Central memory CD4-positive, alpha-beta T cell (primary cell): ENCODE measurements at places on chromosomes 5 and 9.
A peak's percentile ranks its signal among the peaks of the same experiment; 100 is the strongest.

DNA sequence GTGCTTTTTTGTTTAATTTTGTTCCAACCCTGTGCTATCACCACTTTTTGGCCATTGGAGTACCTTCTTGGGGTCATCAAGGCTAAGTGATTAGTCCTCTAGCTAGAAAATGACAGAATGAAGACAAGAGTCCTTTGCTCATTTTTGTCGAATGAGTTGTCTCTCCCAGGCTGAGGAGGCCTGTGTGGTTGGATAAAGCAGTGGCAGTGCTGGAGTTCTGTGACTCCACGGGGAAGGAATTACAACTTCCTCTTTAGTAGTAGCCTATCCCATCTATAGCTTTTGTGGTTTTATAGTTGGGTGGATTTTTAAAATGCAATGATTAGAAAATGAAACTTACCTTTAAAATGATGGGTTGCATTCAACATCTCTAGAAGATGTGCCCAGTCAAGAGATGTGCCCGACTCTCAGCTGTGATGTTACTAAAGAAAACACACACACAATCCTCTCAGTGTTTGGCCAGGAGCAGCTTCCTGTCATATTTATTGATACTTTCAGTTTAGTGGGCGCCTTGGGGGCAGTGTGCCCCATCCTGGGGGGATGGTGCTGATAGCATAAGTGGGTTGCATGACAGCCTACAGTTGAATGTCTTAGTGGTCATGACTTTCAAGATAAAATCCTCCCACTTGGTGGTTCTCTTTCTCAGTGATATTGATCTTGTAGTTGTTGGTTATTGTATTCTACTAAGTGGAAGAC lies 11.9 kb downstream of the OTULINL start:
- DNase-seq: peak; percentile 24

GRCh38 chr9:27112235-27112634 lies 3.2 kb downstream of the TEK start:
- DNase-seq: no peak

GRCh38 chr5:151094852-151095245 lies 14.0 kb upstream of the TNIP1 start:
- no peak for DNase-seq

- no peak for DNase-seq
Observed at GRCh38 chr9:21656776-21657674, 145.4 kb upstream of the MTAP start.

DNA sequence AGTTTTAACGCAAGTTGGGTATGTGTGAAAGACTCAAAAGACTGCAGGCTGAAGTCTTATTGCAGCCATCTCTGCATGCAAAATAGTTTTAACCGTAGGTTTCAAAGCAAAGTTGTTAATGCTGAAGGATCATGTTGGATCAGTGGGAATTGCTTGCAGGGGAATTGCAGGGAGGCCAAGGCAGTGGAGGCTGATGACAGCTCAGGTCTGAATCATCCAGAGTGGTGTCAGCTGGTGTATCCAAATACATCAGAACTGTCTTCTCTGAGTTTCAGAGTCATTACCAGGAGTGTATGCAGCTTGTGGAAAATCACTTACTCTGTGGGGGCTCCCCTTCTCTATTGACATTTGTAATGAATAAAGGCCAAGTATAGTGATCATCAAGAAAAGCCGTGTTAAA lies 435.7 kb downstream of the SH3GL2 start:
- DNase-seq: no peak

- DNase-seq: no peak
Observed at GRCh38 chr9:34556949-34557348, 32.6 kb downstream of the CNTFR start.

GRCh38 chr5:96752341-96753016 lies 55.3 kb downstream of the ERAP1 start:
- peak; percentile 53 for DNase-seq

DNA sequence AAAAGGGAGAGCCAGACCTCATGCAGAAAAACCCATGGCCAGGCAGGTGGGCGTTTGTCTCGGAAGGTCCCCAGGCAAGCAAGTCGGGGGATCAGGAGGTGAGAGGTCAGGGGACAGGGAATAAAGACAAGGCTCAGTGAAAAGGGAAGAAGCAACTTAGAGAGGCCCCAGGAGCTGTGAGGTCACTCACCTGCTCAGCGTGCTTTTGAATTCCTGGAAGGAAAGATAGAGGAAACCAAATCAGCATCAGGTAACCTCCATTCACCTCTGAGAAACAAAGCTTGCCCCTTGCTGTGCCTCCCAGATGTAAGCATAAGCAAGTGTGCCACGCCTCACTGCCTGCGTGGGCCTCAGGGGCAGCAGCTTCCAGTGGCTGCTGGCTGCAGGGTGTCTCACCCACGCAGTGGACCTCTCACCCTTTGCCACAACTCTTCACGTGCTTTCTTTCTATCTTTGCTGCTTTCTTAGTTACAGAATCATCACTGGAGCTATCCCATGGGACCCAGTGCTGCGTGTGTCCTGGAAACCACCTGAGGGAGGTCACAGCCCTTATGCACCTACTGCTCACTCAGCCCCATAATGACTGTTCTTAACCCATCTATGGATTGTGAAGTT lies 6.0 kb downstream of the TRIM7 start:
- DNase-seq: no peak

DNA sequence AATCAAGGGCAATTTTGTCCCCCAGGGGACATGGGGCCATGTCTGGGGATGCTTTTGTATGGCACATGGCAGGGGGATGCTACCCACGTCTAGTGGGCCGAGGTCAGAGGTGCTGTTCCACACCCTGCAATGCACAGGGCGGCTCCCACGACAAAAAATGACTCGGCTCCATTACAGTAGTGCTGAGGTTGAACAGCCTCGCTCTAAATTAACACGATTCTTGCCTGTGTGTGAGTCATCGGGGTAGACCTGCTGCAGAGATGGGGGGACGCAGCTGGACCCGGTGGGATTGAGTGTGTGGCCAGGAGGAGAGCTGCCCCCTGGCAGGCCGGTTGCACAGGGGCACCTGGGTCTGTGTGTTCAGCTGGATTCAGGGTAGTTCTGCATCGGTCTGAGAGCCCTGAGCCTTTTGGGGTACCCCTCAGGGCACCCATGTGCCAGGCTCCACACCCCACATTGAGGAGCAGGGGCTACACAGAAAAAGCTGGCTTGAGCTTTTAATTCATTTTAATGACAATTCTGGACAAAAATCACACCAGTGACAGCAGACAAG lies 20.0 kb upstream of the COL5A1 start:
- DNase-seq: no peak

- DNase-seq: no peak
Observed at GRCh38 chr9:122218935-122219855, 9.6 kb downstream of the LHX6 start.

DNA sequence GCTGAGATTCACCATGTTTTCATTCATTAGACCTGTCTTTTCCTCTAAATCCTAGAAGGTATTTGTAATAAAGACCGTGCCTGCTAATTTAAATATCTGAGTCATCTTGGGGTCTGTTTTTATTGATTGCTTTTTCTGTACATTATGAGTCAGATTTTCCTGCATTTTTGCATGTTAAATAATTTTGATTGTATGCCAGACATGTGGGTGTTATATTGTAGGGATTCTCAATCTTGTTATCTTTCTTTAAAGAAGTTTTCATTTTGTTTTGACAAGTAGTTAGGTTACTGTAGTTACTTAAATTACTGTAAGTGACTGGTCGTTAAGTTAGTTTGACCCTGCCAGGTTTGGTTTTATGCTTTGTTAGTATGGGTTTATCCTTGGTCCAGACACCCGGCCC lies 35.1 kb downstream of the EXOSC2 start:
- DNase-seq: no peak

GRCh38 chr9:12699529-12699928 lies 6.3 kb downstream of the TYRP1 start:
- no peak for DNase-seq

GRCh38 chr9:98517761-98518160 lies 191.0 kb downstream of the GABBR2 start:
- no peak for DNase-seq

DNA sequence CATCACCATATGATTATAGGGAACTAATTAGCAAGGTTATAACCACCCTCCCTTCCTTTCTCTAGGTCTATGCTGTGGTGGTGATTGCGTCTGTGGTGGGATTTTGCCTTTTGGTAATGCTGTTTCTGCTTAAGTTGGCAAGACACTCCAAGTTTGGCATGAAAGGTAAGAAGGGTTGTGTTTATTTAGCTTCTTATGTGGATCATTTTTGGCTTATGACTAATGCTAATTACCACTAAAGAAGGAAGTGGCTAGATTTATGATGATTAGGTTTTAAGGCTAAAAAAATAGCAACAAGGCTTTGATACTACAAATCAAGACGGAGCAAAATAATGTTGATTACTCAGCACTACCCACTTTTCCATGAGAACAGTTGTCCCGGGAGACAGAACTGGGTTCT lies 82.4 kb downstream of the NTRK2 start:
- peak; percentile 26 for DNase-seq

DNA sequence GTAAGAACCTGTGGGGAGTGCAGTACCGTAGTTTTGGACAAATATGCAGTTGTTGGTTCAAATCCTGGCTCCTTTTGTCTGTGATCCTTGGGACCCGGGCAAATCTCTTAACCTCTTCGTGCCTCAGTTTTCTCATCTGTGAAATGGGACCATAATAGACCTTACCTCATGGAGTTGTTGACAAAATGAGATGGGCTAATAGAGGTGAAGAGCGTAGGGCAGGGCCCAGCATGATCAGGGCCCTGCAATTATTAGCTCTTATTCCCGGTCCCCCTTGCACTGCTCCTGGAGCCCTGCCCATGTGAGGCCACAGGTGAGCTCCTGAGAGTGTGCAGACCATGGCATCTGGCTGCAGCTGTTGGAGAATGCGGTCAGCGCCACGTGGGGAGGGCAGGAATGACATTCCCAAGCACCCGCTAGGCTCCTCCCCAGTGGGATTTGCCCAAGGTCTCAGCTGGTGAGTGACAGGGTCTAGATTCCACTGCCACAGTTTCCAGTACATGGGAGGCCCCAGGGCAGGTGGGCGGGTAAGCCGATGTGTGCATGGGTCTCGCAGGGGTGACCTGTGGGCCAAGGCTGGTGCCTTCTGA lies 41.0 kb downstream of the NEK6 start:
- DNase-seq: no peak

DNA sequence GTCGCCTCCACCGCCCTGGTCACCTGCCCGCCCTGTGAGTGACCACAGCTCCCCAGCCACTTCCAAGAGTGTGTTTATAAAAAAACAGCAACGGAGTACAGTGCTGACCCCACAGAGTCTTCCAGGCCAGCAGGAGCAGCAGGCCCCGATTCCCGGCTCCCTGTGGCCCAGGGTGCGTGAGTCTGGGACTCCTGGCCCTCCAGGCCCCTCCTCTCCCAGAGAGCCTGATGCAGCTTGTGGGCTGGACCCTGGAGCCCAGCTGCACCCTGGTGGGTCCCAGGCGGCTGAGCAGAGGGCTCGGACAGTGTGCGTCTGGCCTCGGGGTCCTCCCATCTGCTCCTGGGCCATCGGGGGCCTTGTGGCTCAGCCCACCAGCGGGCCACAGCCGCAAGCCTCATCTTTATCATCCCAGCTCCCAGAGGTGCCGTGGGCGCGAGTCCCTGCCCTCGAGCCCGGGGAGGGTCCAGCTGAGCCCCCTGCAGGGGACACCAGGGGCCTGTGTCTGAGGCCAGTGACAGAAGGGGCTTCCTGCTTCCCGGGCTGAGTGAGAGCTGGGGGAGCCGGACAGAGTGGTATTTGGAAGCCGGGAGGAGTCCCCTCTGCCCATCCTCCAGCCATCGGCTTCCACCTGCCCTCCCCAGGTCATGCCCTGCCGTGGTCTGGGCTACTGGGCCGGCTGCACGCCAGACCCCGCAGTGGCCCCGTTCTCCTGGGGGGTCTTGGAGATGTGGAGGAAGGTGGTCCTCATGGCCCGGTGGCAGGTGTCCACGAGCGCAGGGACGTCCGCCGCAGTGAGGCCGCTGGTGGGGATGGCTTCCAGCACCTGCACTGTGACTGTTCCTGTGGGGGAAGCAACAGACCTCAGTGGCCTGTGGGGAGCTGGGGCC lies 10.6 kb downstream of the EGFL7 start:
- no peak for DNase-seq

- no peak for DNase-seq
Observed at GRCh38 chr9:81693671-81694378, 4.5 kb upstream of the TLE1 start.

DNA sequence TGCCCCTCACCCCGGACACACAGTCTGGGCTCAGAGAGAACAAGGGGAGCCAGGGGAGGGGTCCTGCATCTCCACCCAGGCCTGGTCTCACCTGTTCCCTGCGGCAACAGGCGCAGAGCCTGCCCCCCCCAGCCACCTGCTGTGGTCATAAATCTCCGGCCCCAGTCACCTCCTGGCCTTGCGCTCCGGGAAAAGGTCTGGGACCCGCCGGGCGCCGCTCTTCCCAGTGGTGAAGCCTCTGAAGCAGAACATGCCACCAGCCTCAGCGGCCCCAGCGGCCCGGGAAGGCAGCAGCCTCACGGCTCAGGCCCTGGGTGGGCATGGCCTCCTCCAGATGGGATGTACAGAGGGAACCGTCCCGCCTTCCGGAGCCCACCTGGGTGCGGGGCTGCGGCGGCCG lies 20.6 kb downstream of the NOTCH1 start:
- no peak for DNase-seq

- DNase-seq: no peak
Observed at GRCh38 chr9:112411626-112412027, 31.7 kb downstream of the HSDL2 start.

DNA sequence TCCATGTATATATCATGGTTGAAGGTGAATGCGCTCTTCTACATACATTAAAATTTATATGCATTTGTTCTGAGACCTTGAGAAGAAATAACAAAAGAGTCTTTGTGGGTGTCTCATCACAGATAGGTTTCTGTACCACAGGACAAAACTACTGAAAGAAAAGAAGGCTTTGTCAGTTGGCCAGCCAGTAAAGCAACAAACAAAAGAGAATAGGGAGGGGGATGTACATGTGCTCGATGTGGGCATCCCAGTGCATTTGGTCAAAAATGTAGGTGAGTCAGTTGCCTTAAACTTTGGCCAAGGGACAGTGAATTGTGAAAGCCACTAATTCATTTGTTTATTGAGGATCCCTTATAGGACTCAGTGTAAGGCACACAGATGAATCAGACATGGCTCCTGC lies 13.3 kb downstream of the RBM18 start:
- DNase-seq: no peak

- DNase-seq: no peak
Observed at GRCh38 chr5:97998941-97999340, 774.5 kb upstream of the RGMB start.

DNA sequence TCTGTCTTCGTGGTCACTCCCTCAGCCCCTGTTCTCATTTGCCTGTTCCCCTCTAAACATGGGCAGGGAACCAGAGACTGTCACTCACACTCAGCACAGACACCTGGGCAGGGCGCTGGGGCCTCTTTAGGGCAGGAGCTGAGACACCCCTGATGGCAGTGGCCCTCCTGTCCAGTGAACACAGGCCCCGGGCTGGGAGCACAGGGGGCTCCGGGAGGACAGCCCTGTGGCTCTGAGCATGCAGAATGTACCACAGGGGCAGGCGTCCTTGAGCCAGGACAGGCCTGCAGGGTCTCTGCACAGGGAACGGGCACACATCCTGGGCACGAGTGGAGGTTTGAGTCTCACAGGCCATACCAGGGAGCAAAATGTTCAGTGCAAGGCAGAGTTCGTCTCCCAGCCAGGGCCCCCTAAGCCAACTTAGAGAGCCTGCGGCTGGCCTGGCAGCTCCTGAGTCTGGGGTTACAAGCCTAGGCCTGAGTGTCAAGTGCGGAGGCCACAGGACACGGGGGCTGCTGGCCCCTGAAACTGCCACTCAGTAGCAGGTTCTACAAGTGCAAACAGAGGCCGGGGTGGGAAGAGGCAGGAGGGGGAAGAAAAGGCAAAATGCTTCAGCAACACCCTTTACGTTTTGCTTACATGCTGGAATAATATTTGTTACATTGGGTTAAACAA lies 55.9 kb upstream of the NKD2 start:
- no peak for DNase-seq
